Upper lobe of right lung (tissue), 1 donor: ENCODE measurements at places on chromosomes 3 and 15.

GRCh38 chr15:22872936-22873701, 34.7 kb downstream of the NIPA2 start:
- no peak for DNase-seq

DNA sequence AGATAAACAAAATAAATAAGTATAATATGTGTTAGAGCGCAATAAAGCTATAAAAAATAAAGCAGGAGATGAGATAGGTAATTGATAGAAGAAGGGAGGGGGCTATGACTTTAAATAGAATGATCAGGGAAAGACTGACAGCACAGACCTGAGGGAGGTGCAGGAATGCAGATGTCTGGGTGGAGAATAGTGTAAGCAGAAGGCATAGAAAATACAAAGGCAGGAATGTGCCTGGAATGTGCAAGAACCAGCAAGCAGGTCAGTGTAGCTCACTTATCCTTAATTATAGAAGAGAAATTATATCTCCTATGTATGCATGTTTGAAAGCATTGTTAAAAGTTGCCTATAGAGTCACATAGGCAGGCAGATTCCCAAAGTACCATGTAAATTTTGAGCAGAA, 239.4 kb upstream of the SOX14 start:
- DNase-seq, result no peak

DNA sequence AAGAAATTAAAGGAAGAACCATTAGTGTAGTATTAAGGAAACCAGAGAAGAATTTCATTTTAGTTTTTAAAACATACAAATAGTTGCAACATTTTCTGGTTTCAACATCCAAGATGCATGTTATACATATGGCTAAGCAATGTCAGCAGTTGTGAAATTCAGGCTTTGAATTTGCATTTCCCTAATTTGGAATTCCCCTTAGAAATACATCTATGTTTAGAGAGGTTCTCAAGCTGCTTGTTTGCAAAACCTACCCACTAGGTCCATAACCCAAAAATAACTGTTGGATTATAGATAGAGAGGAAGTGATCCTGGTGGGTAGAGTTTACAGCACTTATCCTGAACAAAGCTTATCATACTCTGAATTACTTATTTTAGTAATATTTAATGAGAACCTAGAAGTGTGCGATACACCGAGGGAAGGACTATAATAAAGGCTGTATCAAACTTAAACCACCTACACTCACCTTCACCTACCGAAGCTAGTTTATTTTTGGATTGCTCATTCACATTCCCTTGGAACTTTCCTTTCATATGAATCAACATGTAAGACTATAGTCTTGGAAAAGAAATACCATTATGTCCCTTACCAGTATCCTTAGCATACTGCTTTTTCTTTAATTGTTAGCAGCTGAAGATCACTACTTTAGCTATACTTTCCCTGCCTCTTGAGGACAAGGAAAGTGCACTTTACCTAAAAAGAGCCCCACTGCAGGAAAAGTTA, 60.6 kb downstream of the CHAC1 start:
- no peak for DNase-seq

GRCh38 chr3:44907612-44908011, 33.2 kb downstream of the TGM4 start:
- no peak for DNase-seq

GRCh38 chr15:66599536-66600239, 33.9 kb upstream of the LCTL start:
- DNase-seq, result no peak

GRCh38 chr3:55855311-55855710, 368.2 kb upstream of the WNT5A start:
- no peak for DNase-seq

GRCh38 chr15:59063042-59063441, 41.9 kb upstream of the CCNB2 start:
- no peak for DNase-seq

GRCh38 chr15:49273734-49274318, 103.8 kb downstream of the GALK2 start:
- DNase-seq, result no peak

- peak; percentile 89 for DNase-seq
These were observed 3.3 kb downstream of the ANKRD63 start for GRCh38 chr15:40279437-40280141.
